WERI-Rb-1 (cell line): ENCODE measurements at places on chromosomes 2 and 18.

- DNase-seq: no peak
Observed at GRCh38 chr2:72097276-72097675, 50.4 kb downstream of the CYP26B1 start.

- no peak for DNase-seq
Observed at GRCh38 chr2:133837441-133838094, 269.3 kb upstream of the NCKAP5 start.

DNA sequence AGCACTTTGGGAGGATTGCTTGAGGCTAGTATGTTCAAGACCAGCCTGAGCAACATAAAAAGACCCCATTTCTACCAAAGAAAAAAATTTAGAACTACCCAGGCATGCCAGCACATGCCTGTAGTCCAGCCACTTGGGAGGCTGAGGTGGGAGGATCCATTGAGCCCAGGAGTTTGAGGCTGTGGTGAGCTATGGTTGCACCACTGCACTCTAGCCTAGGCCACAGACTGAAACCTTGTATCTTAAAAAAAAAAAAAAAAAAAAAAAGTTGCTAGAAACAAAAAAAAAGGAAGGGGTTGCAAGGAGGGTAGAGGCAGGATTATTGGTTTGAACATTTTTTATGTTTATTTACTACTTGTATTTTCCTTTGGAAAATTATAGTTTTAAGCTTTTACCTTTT is 4.8 kb downstream of the SEC11C start:
- no peak for DNase-seq

- no peak for DNase-seq
Observed at GRCh38 chr2:72080286-72081145, 67.1 kb downstream of the CYP26B1 start.

- no peak for DNase-seq
Observed at GRCh38 chr2:162989507-162989906, 150.9 kb upstream of the KCNH7 start.

DNA sequence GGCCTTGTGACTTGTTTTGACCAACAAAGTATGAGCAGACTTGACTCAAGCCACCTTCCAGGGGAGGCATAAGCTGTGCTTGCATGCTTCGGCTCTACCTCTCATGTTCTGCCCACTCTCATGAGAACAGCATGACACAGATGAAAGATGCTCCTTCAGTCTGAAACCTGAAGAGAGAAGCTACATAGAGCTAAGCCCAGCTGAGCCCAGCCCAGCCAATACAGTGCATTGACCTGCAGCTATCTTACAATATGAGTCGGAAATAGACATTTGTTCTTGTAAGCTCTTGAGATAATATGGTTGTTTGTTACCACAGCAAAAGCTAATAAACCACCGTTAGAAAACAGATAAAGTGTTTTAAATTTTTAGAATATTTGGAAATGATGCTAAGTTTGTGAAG is 426.7 kb upstream of the PKDCC start:
- DNase-seq: no peak

GRCh38 chr2:56077359-56077915 is 106.4 kb upstream of the CCDC85A start:
- DNase-seq: peak; percentile 56

DNA sequence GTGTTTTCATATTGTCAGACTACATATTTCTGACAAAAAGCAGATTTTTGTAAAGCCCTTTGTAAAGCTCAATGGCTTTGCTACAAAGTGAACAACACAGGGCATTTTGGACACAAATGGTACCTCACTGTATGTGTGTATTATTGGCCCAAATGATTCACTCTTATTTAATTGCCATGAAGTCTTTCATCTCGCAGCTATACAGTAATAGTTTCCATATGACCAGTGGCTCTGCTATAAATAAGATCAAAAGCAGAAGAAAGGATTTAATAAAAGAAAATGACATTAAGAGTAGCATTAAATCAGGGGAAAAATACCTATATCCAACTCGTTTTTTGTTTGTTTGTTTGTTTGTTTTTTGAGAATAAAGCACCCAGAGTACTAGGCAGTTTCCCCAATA is 284.0 kb upstream of the CCDC68 start:
- DNase-seq: no peak

DNA sequence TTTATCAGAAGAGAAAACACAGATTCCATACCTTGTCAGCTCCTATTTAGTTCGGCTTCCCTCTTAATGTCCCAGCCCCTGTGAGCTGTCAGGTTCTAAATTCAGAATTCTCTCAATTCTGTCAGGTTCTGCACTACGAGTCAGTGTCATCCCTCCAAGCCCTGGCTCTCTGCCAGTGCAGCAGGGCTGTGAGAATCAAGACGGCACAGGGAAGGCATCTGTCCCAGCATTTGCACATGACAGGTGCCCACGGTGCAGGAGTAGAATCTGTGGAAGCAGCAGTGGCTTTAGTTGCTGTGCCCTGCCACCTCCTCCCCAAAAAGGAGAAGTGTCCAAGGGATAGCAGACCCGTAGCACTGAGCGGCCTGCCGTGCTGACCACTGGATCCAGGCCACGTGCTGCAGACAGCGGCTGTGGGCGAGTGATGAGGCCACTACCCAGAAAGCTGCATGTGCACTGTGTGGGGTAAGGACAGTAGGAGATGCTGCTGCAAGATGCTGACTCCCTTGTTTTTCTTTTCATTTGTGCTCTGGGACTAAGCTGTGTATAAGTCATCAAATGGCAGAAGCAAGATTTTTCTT is 12.8 kb downstream of the RBFA start:
- no peak for DNase-seq
